ENCODE measurements at places on chromosomes 13 and 19.

DNA sequence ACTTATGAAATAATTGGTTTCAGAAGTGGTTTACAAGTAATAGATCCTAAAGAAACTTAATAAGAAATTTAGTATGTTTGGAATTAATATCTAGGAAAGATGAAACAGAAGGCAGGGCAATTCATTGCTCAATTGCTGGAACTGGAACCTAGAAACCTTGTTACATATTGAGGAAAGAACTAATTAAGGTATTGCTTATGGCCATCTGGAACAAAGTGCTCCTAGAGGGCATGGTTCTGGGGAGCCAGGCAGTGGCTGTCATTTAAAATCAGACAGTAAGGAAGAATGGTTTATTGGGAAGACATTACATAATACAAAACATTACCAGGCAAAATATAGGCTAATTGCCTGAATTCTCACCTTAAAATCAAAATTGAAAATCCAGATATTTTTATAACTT is 224.1 kb downstream of the SLITRK6 start:
- no peak for DNase-seq

DNA sequence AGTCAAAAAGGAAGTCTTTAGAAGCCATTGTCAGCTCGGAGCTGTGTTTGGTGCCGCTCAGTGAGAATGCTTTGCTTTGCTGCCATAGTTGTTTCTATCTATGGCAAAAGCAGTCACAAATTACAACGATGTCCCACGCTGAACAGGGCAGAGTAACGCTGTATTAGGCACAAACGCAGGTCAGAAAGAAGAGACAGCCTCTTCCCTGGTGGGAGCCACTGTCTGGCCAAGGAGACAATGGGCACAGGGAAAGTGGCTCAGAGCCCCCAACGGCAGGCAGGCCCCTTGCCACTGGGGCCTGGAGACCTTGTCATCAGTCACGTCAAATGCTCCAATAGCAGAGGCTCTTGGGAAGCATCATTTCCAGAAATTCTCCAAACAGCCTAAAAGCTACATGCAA is 244.2 kb downstream of the TEX29 start:
- no peak for DNase-seq

- DNase-seq = no peak
These were observed 14.4 kb downstream of the TTYH1 start for GRCh38 chr19:54429545-54430227.

- DNase-seq = no peak
These were observed 2.1 kb downstream of the CLEC4G start for GRCh38 chr19:7729831-7730285.

DNA sequence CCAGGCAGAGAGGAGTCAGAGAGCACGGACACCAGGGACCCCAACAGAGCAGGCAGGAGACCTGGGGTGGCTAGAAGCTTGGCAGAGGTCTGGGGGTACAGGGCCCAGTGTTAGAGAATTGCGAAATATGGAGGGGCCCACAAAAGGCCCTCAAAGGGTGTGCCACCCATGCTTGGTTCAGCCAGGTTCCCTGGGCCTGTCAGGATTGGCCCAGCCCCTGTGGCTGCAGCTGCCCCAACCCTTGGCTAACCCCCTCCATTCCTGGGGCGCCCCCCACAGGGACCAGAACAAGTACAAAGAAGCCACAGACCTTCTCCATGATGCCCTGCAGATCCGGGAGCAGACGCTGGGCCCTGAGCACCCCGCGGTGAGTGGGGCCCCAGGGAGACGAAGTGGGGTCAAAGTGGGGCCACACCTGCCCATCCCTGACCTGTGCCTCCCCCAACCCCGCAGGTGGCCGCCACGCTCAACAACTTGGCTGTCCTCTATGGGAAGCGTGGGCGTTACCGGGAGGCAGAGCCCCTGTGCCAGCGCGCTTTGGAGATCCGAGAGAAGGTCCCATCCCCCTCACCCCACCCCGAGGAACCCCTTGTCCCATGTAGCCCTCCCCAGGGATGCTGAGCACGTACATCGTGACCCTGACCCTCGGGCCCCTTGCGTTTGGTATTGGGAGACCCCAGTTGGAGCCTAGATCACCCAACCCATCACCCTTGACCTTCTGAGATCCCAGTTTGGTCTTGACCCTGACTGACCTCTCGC is 8.0 kb downstream of the KLC3 start:
- no peak for DNase-seq

GRCh38 chr13:31056644-31057271 is 104.9 kb downstream of the HSPH1 start:
- no peak for DNase-seq

DNA sequence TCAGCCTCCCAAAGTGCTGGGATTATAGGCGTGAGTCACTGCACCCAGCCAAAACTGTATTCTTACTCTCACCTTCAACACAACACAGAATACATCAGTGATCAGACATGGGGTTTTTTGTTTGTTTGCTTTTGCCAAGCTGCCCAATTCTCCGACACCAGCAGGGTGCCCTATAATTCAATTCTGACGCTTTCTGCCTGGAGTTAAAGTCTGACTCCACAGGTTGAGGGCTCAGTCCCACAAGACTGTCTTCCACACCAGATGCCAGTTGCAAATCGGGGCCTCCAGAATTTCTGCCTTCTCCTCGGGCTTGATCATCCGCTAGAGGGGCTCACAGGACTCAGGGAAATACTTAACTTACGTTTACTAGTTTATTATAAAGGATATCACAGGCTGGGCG is 22.1 kb downstream of the FBN3 start:
- DNase-seq = no peak
